CD4-positive, alpha-beta T cell treated with Interleukin-1 beta for 1 hour (primary cell): ENCODE measurements at places on chromosomes 13 and 19.

DNA sequence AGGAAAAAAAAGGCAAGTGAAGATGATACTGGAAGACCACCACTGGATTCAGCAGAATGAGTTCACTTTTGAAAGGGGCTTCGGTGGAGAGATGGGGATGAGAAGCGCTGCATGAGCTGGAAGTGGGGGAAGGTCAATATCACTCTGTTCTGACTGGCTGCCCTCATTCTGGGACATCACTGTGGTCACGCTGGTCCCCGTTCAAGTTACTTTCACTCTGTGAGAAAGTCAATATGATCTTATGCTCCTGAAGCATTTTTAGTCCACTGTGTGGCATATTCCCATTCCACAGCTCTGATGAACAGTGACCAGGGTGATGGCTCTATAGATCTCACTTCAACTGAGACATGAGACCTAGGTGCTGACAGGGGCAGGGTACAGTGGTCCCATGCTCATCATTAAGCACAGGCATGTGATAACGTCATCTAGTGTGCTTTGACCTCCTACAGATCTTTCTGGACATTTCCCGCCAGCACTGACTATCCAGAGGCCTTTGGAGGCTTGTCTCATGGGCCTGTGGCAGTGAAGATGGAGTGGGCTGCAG, 40.2 kb upstream of the GPR183 start:
- DNase-seq = no peak

DNA sequence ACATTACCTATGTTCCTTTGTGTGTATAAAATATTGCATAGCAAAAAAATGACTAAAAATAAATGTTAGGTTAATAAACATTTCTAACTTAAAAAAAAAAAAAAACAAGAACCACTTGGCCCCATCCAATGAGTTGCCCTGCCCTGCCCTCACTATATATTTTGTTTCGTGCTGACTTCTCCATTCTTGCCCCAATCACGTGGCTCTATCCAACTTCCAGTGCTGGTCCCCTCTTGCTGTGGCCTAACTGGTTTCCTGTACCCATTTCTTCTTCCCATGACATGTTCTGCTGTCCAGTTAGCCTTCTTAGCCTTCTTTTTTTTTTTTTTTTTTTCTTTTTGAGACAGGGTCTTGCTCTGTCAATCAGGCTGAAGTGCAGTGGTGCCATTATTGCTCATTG, 151.6 kb downstream of the FOXO1 start:
- no peak for DNase-seq

DNA sequence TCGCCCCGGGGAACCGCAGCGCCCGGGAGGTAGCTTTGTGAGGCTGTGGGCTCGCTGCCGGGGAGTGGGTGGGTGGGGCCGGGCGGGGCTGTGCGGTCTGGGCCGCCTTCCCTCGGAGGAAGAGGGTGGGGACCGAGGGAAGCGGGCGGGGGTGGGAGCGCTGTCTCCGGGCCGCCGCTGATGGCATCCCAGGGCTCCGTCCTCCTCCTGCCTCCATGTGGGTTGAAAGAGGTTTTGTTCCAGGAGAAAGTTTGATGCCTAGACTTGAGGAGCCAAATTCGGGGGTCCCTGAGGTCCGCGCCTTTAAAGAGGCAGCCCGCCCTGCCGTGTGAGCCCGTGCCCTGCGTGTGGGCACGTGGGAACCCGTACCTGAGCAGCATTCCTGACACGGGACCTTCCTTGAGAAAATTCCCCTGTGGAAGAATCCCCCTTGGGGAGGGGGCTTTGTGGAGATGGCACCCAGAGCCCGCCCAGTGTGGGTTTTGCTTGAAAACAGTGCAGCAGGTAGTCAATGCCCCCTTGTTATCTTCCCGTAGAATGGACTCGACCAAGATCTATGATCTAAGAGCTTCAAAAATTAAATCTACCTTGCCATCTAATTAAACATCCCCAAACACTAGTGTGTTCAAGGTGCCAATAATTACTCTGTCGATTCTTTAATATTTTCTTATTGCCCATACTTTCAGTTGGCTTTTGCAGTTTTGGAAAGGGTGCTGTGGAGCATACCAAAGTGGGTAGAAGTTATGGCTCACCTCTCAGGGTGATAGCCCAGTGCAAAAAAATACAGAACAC, 107.8 kb downstream of the RXFP2 start:
- no peak for DNase-seq

DNA sequence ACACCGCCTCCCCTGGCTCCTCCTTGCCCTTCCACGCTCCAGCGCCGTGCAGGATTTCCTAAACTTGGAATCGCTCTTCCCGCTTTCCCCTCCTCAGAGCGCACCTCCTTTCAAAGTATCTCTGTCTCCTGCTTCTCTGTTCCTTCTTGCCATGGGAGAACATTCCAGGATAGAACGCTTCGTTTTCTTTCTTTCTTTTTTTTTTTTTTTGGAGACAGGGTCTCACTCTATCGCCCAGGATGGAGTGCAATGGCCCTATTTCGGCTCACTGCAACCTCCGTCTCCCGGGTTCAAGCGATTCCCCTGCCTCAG, 574 bp upstream of the XPO4 start:
- no peak for DNase-seq

- peak; percentile 13 for DNase-seq
Measured at GRCh38 chr13:38582133-38582532, 104.7 kb upstream of the FREM2 start.

GRCh38 chr13:49097374-49097773, 121.7 kb downstream of the FNDC3A start:
- no peak for DNase-seq
